Left ventricle myocardium inferior (tissue), 1 donor: ENCODE measurements at places on chromosomes 1 and 21.
A peak's percentile ranks its signal among the peaks of the same experiment; 100 is the strongest.

DNA sequence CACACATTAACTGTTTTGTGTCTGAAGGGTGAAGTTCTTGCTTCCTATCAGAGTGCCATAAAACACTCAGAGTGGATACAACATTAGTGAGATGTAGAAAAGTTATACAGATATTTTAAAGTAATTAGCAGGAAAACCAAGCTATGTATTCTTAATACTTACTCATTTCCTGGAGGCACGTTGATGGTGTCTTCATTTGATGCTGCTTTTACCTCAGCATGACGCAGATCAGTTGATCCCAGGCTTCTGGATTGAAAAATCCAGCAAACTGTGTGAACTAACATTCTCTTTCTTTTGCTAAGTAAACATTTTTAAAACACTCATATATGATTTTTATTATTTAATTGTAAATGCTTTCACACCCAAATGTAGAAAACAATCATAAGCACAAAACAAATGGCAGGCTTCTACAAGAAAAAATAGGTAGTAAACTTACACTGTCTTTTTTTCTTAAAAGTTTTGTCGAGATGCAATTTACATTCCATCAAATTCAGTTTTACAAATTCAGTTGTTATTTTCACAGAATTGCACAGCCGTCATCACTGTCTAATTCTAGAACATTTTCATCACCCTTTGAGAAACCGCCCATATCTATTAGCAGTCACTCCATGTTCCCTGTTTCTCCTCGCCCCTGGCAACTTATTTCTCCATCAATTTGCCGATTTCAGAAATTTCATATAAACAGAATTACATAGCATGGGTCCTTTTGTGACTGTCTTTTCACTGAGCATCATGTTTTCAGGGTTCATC, 198.9 kb downstream of the LRRC7 start:
- no peak for DNase-seq

DNA sequence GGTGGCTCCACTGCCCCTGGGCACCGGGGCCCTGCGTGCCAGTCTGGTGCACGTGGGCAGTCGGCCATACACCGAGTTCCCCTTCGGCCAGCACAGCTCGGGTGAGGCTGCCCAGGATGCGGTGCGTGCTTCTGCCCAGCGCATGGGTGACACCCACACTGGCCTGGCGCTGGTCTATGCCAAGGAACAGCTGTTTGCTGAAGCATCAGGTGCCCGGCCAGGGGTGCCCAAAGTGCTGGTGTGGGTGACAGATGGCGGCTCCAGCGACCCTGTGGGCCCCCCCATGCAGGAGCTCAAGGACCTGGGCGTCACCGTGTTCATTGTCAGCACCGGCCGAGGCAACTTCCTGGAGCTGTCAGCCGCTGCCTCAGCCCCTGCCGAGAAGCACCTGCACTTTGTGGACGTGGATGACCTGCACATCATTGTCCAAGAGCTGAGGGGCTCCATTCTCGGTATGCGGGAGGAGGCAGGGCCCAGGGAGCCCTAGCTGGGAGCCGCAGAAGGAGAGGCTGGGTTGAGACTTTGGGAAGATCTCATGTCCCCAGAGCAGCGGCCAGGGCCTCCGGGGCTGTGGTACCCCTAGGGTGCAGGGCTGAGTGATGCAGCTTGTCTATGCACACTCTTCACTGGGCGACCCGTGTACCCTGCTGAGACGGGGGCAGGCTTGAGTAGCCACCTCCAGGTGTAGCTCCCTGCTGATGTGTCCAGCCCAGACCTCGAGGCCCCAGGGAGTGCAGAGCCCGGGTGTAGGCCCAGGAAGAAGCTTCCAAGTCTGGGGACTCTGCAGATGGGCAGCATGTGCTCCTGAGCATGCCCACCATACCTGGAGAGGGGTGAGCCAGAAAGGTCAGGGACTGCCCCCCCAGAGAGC, 1.8 kb downstream of the VWA1 start:
- DNase-seq = no peak

DNA sequence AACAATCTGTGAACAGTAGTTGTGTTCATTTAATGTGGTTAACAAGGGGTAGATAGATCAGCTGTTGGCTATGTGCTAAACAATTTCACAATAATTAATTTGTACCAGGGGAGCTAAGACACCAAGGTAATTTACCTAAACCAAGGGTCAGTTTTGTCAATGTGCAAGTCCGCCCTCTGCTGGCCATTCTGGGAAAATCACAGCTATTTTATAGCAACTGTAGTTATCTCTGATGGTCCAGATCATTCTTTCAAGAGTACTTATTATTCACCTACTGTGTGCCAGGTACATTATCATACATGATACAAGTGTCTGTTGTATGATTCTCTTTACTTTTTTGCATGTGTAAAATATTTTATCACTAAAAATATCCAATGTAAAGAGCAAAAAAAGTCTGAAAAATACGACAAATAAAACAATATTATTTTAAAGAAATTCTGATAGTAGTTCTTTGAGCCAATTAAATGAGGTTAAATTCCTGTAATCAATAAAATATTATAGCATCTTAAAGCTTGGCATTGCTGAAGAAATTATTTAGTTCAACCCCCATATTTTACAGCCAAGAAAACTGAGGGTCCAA, 312.3 kb upstream of the FAM78B start:
- peak; percentile 21 for DNase-seq

DNA sequence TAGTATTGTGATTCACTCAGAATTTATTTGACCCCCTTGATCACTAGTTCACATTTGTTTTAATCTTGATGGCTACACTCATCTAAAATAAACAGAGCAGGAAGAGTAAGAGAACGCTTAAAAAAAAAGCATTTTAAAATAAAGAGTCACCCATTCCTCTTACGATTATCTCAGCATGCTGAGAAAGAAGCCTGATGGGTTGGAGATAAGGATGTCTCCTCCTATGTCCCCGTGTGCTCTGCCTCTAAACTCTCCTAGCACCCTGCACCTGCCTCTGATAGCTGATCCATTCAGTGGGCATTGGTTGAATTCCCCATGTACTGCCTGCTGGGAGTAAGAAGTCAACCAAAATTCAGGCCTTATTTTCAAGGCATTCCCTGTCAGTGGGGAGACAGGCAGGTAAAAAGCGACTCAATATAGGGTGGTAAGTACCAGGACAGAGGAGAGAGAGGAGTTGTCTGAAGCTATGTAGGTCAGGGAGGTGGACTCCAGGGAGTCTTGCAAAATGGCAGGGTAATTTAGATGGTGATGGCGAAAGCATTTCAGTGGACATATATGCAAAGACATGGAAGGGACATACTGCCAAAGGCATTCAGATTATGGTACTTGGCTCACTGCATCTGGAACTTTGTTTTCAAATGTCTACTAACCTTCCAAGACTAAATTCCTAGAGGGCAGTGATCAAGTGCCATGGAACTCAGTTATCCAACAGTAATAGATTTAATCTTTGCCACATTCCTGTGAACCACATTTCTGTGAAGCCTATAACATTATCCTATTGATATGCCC, 18.4 kb downstream of the ELAVL4 start:
- no peak for DNase-seq

DNA sequence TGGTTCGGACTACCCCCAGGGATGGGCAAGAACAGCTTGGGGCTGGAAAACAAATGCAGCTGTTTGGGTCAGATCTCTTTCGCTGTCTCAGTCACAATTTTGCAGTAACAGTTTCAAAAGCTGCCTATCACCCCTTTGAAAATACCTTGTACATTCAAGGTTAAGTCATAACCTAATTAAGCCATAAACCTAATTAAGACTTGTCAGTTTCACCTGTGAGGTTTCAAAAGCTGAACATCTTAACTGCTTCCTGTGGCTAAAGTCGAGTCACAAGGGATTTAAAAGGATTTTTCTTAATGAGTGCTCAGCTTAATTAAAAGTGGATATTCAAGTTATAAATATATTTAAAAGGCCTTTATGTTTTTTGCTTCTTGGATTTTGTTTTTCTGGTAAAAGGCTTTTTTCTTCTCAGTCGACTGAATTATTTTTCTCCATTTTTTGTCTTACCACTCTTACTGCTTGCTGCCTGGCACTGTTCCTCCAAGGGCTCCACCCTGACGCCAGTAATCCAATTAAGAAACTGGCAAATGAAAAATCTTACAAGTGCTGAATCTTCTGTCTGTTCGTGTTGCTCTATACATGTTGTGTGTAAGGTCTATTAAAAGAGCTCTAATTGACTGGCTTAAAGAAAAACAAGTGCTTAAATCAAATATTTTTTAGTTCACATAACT, 31.3 kb downstream of the CBR1 start:
- no peak for DNase-seq

- no peak for DNase-seq
Observed at GRCh38 chr1:112513112-112513870, 4.5 kb downstream of the WNT2B start.

- DNase-seq = no peak
Observed at GRCh38 chr1:50112193-50112592, 3.5 kb downstream of the ELAVL4 start.
